ENCODE measurements at places on chromosomes 7 and 10.

- DNase-seq, result no peak
Observed at GRCh38 chr10:71766717-71767419, 6.5 kb downstream of the VSIR start.

- no peak for DNase-seq
Observed at GRCh38 chr10:132810141-132810806, 24.3 kb upstream of the NKX6-2 start.

DNA sequence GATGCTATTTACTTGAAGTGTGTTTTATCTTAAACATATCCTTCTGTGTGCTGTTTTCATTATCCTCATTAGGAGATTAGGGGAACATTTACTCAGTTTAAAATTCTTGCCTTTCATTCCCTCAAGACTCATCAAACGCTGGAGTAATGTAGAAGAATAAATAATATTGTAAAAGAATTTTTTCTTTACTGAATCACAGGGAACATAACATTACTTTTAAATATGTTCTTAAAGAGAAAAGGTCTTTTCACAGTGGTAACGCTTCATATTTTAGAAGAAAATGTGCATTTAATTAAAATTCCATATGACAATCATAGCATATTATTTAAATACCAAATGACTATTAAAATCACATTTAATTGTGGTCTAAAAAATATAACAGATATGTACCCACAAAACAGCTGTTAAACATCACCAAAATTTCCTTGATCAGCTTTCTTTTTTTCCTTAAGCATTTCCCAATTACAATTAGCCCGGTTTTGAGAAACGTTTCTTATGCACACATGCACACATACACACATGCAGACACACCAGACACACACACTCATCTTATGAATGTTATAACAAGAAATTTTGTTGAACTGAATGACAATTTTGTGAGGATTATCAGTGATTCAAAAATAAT lies 102.0 kb upstream of the GLI3 start:
- DNase-seq, result no peak

- DNase-seq, result no peak
Observed at GRCh38 chr10:44937196-44938005, 22.2 kb upstream of the RASSF4 start.

DNA sequence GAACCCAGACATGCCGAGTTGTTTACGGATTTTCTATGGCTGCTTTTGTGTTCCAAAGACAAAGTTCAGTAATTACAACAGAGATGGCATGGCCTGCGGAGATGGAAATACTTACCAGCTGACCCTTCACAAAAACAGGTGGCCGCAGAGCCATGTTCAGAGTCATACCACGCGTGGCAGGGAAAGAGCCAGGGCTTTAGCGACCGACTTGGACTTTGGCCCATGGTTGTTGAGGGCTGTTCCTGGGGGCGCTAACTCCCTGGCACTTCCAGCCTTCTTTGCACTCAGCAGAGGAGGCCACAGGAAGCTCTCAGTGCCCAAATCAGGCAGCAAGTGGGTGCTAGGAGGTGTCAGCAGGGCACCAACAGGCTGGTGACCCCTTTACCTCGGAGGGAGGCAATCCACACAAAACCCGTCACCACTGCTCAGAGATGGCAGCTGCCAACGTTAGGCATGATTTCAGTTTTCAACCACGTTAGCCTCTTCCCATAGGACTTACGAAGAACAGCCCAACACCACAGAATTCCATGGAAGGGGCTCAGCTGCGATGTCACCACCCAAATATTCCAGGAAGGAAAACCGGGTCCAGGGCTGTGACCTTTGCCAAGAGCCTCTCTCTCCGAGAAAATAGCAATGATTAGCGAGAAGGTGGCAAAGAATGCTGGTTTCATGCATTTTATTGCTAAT lies 21.4 kb upstream of the CNPY1 start:
- no peak for DNase-seq
